Right renal pelvis (tissue), 4 donors: ENCODE measurements at places on chromosomes 6 and 20.
A peak's percentile ranks its signal among the peaks of the same experiment; 100 is the strongest.

GRCh38 chr6:73644030-73644429 lies 9.8 kb downstream of the SLC17A5 start:
- no peak for DNase-seq

DNA sequence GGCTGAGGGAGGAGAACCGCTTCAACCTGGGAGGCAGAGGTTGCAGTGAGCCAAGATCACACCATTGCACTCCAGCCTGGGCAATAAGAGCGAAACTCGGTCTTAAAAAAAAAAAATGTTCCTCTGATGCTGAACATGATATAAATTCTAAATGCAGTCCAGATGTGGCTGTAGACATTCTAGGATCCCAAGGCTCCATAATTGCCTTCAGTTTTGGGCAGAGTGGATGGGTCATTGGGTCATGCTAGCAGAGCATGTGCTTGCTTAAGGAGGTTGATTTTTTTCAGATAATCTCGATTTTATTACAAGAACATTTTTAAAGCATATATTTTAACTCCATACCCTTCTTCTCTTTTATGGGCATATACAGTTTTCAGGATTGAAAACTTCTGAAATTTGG lies 112.0 kb downstream of the UTRN start:
- no peak for DNase-seq

DNA sequence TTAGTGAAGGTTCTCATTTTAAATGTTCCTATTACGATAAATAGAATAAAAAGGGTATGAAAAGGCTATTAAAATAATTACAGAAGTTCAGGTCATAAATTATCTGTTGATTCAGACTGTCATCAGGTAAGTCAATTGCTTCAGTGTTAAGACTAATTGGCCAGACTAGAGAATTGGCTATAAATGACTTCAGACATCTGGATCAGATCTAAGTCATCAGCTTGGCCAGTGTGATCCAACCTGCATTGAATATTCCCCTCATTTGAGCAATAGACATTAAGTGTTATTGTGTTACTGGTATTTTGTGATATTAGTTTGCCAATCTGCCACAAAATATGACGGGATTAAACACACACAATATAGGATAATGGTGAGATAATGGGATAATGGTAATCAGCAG lies 377.6 kb upstream of the CITED2 start:
- no peak for DNase-seq

DNA sequence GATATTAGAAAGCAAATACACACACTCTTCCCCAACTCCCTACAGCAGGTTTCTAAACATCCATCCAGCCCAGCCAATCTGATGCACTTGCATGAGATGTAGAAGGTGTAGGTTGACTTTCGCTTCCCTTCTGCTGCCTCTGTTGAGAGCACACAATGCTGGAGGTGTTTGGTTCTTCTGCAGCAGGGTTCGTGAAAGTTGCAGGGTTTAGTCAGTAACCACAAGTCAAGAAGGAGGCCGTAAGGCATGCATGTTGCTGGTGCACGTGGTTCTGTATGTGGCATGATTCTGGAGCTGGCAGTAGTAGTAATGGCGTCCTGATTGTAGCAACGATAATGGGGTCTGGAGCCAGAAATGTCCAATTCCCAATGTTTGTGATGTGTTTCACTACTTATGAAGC lies 53.0 kb downstream of the DEK start:
- DNase-seq = no peak

- no peak for DNase-seq
These were observed 140.4 kb upstream of the COL21A1 start for GRCh38 chr6:56387621-56388414.

- DNase-seq = no peak
These were observed 49.4 kb downstream of the CTCFL start for GRCh38 chr20:57475388-57476083.

GRCh38 chr6:69489970-69490369 lies 306.8 kb downstream of the LMBRD1 start:
- no peak for DNase-seq

- no peak for DNase-seq
These were observed 1.5 kb downstream of the PYGB start for GRCh38 chr20:25249198-25249931.

DNA sequence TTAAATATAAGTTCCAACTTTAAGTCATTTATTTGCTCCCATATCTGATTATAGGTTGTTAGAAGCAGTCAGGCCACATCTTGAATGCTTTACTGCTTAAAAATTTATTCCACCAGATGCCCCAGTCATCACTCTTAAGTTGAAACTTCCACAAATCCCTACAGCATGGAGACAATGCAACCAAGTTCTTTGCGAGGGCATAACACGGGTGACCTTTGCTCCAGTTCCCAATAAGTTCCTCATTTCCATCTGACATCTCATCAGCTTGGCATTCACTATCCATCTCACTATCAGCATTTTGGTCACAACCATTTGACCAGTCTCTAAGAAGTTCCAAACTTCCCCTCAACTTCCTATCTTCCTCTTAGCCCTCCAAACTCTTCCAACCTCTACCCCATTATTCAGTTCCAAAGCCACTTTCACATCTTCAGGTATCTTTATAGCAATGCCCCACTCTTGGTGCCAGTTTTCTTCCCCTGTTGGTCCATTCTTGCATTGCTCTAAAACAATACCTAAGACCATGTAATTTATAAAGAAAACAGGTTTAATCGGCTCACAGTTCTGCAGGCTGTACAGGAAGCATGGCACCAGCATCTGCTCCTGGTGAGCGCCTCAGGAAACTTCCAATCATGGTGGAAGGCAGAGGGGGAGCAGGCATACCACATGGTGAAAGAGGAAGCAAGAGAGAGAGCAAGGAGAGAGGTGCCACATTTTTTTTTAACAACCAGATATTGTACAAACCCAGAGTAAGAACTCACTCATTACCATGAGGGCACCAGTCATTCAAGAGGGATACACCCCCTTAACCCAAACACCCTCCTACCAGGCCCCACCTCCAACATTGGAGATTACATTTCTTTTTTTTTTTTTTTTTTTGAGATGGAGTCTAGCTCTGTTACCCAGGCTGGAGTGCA lies 15.9 kb upstream of the ITPR3 start:
- no peak for DNase-seq

GRCh38 chr6:45675634-45676033 lies 297.9 kb upstream of the SUPT3H start:
- no peak for DNase-seq

GRCh38 chr6:55980627-55981211 lies 105.3 kb upstream of the BMP5 start:
- DNase-seq = peak; percentile 41

DNA sequence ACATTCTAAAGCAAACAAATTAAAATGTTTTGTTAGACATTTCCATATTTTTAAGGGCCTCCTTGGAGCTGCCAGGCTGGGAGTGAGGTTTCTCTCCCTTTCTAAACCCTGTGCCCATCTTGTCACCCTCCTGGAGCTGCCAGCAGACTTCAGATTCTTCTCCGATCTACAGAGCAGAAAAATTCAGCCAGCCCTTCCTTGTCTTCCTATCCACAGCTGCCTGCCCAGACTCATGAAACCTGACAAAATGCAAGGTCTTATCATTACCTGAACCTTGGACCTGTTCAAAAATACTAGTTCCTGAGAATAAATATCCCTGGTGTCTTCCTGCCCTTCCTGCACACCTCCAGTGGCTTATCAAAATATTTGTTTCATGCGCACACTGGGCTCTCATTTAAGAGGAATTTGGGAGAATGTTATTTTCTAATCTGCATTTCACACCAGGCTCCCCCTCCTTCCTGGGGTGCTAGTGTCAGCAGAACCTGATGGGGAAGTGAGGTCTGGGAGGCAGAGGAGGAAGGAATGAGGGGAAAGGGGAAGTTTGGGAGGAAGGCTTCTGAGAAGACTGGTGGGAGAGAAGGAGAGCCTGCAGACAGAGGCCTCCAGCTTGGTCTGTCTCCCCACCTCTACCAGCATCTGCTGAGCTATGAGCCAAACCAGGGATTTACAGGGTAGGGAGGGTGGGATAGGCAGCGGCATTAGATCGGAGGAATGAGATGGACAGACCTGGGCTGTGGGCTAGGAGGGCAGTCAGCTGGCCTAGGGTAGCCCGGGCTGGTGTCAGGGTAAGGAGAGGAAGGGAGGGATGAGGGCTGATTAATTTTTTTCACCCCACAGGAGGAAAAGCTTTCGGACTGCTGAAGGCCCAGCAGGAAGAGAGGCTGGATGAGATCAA lies at the start of gene AIF1:
TSS of gene AIF1 (plus strand) at position 551 of the 895 bp plus-strand sequence. CDS start at position 647, 96 bp downstream.
- no peak for DNase-seq

DNA sequence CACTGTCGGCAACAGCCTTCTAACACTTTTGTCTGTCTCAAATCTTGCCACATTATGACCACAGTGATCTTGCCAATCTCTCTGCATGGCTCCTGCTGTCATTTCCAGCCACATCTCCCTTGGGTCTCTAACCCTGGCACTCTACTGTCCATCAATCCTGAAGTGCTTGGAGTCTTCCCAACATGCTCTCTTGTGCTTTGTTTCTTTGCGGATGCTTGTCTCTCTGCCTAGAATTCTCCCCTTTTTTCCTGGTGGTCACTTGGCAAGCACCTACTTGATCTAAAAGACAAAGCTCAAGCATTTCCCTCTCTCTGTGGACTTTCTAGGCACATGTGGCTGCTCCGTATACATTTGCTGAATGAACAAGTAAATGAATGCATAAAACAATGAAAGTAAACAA lies 290.7 kb upstream of the MAP3K7 start:
- no peak for DNase-seq

- DNase-seq = no peak
These were observed 73.4 kb upstream of the NRSN1 start for GRCh38 chr6:24052590-24052961.

GRCh38 chr6:95274686-95275235 lies 302.6 kb upstream of the MANEA start:
- DNase-seq = no peak

GRCh38 chr6:47357827-47358226 lies 48.1 kb upstream of the TNFRSF21 start:
- DNase-seq = no peak

- DNase-seq = no peak
These were observed 2.0 kb downstream of the LKAAEAR1 start for GRCh38 chr20:64082126-64082731.
